ENCODE measurements at places on chromosomes 2 and 18.

DNA sequence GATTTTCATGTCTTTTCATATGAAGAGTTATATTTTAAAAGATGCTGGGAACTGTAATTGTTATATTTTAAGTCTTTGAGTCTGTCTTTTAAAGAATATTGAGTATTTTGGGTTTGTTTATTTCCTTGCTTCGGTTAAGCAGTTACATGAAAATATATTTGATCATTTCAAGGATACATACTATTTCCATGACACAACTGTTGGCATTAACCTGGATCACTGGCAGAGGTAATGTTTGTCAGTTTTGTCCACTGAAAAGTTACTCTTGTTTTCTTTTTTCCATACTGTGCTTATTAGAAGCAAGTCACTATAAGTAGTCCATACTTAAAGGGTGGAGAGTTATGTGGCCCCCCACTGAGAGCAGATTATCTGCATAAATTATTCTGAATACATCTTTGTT is 1142.0 kb upstream of the TMEFF2 start:
- DNase-seq: no peak

DNA sequence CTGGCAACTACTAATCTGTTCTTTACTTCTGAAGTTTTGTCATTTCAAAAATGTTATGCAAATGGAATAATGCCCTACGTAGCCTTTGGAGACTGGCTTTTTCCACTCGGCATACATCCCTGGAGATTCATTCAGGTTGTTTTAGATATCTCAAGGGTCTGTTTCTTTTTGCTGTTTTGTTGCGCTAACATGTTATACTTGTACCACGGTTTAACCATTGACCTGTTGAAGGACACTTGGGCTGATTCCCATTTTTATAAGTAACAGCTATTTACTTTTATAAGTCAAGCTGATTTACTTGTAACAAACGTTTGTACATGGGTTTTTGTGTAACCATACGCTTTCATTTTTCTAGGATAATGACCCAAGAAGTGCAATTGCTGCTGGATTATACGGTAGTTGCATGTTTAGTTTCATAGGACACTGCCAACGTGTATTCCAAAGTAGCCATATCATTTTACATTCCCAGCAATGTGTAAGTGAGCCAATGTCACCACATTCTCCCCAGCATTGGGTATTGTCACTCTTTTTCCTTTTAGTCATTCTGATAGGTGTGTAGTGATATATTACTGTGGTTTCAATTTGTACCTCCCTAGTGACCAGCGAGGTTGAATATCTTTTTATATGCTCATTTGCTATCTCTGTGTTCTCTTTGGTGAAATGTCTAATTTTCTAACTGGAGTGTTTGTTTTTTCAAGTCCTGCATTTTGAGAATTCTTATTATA is 36.5 kb upstream of the STAT4 start:
- no peak for DNase-seq

DNA sequence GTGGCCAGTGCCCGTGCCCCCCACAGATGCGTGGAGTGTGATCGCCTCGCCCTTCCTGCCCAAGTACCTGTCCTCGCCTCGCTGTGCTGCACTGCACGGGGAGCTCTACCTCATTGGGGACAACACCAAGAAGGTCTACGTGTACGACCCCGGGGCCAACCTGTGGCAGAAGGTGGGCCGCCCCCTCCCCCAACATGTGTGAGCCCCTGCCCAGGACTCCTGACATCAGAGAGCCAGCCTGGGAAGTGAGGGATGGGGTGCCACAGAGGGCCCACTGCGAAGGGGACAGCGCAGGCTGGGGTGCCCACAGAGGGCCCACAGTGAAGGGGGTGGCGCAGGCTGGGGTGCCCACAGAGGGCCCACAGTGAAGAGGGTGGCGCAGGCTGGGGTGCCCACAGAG is 9.8 kb upstream of the ERFE start:
- DNase-seq: no peak

GRCh38 chr2:208049441-208049840 is 24.1 kb upstream of the PLEKHM3 start:
- DNase-seq: no peak

DNA sequence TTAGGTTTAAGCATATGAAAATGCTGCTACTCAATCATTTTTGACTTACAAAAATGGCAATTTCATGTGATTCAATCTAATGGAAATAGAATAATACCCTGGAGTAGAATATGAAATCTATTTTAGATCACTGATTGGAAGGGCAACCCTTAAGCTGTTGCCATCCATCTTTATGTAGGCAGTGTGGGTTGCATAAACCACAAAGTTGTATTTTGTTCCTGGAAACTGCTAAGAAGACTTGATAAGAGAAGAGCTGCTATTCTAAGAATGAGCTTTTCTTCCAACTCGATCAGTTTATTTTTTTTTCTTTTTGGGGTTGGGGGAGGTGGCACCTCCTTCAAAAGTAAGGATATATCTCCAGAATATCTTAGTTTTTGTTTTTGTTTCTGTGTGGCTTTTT is 60.2 kb downstream of the CAVIN2 start:
- DNase-seq: no peak

- DNase-seq: peak; percentile 28
Observed at GRCh38 chr18:51621113-51621863, 423.8 kb upstream of the MEX3C start.

DNA sequence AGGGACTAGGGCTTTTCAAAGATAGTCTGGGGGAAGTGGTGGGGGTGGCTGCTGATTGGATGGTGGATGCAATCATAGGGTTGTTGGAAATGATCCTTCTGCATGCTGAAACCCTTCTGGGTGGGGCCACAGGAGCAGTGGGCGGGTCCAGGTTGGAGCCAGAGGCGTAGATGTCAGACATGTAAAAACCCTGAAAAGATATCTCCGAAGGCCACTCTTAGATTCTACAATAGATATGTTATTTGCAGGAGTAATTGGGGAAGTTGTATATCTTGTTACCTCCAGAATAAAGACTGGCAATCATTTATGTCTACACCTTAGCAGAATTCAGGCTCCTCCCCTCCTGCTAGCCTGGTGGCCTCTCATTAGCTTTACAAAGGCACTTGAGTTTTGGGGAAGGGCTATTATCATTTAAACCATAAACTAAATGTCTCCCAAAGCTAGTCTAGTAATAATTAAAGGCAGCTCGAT is 8.2 kb upstream of the FAM98A start:
- no peak for DNase-seq

DNA sequence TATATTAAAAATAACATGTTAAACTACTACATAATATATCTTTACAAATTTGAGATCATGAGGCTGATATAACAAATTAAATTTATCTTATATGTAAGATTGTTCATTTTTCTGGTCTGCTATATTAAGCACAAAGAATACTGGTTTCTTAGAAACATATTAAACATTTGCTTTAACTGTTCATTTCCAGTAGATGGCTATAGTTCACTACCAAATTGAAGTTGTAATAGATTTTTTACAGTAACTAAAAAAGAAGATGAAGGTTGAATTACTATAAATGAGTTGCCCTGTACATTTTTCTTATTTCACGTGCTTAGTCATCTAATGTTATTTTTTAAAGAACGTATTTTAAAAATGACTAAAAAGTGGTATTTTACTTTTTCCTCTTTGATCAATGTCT is 57.0 kb downstream of the ZNF407 start:
- DNase-seq: no peak

DNA sequence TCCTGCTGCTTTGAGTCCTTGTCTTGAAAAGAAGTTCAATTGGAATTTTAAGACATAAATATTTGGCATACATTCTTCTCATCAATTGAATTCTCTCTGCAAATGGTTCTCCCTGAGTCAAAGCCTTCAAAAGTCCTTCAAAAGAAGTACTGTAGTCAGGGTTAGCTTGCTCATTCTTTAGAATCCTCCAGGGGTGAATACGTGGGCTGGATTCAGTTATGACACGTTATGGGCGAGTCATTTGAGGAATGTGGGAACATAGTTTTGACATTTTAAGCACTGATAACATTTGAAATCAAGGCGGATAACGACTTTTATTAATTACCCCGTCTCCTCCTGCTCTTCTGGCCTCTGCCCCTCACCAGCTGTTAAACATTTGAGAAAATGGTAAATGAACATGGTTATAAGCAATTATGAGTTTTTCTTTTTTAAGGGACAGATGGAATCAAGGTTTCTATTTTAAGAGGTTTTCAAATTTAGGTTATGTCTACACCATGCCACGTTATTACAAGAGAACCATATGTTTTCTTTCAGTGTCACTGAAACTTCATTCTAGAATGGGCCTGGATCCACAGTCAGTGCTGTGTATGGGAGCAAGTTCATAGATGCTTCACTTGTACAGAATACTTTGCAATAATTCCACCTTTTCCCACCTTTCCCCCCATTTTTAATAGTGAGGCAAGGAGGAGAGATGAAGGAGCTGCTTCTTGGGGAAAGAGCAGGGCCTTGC is 273.1 kb downstream of the TSN start:
- DNase-seq: no peak

- DNase-seq: no peak
Observed at GRCh38 chr18:9737472-9738121, 29.5 kb downstream of the RAB31 start.

DNA sequence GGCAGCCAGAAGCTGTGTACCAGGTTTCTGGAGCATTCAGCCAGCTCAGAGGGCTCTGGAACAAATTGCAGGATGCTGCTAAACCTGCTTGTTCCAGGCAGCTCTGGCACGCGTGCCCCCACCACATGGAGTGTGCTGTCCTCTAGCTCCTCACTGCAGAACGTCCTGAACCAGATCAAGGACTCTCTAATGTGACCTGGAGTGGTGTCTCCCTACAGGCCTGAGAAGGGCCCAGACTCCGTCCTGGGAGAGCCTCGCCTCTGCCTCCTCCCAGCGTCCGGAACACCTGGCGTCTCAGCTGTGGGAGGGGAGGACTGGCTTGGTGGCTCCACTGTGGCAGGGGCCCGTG is 115.6 kb upstream of the GPC1 start:
- DNase-seq: no peak

GRCh38 chr2:199596549-199596948 is 138.8 kb upstream of the SATB2 start:
- DNase-seq: no peak

DNA sequence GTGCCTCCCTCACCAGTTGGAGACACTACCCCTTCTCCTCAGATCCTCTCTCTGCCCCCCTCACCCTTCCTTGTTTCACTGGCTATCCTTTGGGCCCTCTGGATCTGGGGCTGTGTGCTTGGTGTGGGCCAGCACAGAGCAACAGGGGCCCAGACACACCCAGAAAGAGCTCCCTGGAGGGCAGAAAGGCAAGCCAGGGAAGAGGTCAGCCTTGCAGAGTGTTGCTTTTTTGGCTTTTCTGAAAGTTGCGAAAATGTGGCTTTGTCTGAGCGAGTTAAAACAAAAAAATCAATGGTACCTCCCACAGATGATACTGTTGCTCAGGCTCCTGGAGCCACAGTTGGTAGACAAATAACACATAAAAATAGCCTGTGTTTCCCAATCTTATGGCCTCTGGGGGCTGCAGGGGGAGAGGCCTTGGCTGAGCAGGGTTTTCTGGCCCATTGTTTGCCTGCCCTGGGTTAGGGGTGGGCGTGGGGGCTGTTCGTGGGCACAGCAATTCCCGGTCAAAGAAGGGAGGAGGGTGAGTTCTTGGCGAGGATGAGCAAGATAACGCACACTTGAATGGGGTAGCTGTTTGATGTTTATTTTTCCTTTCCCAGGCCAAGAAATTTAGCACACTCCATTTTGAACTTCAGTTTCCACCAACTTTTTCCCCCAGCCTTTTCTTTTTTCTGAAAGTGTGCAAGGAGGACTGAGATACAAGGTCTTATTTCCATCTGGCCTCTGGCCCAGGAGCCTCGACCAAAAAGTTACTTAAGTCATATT is 167.0 kb upstream of the HAAO start:
- DNase-seq: peak; percentile 62

GRCh38 chr18:53606792-53607191 is 617.7 kb downstream of the MBD2 start:
- DNase-seq: no peak

- DNase-seq: no peak
Observed at GRCh38 chr2:175227393-175227792, 45.9 kb upstream of the ATP5MC3 start.

- no peak for DNase-seq
Observed at GRCh38 chr2:83784315-83784714, 674.8 kb downstream of the SUCLG1 start.

- DNase-seq: no peak
Observed at GRCh38 chr18:78612318-78612717, 367.3 kb upstream of the SALL3 start.

DNA sequence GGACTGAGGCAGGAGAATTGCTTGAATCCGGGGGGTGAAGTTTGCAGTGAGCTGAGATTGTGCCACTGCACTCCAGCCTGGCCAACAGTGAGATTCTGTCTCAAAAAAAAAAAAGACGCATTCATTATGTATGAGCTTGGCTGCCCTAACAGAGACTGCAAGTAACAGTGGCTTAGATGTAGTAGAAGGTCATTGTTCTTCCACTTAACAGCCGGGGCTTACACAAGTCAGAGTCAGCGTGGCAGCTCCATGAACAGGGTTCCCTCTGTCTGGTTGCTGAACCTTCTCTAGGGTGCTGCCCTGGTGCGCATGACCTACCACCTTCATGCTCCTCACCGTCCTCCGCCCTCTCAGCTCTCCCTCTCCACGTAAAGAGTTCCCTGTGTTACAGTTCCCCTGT is 49.1 kb upstream of the IGFBP2 start:
- no peak for DNase-seq

- DNase-seq: no peak
Observed at GRCh38 chr2:36705326-36706020, 9.0 kb downstream of the VIT start.

DNA sequence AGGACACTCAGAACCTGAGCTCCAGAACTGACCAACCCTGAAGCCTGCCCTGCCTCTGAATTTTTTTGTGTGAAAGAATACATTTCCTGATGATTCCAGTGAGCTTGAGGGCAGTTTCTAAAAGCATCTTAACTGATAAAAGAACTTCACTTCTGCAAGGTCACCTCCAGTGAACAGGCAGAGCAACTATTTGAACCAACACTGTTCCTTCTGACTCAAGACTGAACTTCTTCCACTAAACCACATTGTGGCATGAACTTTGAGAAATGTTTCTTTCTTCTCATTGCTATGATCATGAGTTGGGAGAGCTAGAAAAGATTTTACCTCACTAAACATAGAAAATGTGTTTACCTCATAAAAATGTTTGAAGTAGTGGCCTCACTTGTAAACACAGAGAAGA is 83.8 kb upstream of the SERTAD2 start:
- no peak for DNase-seq

GRCh38 chr2:150426315-150426714 is 61.2 kb downstream of the RND3 start:
- DNase-seq: no peak

DNA sequence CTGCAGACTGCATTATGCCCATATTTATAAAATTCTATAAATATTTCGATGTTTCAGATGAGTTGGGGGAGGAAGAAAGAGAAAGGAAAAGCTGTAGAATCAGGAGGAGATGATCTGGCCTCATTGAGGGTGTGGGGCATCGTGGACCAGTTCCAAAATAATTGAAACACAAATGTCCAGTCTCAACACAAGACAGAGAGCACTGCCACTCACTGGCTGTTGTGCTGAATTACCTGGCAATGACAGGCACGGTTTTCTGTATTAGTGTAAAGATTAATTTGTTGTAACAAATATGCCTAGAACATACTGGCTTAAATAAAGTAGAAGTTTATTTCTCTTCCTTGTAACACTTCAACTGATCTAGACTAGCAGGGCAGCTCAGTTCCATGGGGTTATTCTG is 24.1 kb downstream of the POLE4 start:
- DNase-seq: no peak

Data from heart right ventricle (tissue), 16 donors.